Activated CD4-positive, alpha-beta memory T cell treated with anti-CD3 and anti-CD28 coated beads for 36 hours (primary cell): ENCODE measurements at places on chromosomes 12 and 14.
A peak's percentile ranks its signal among the peaks of the same experiment; 100 is the strongest.

DNA sequence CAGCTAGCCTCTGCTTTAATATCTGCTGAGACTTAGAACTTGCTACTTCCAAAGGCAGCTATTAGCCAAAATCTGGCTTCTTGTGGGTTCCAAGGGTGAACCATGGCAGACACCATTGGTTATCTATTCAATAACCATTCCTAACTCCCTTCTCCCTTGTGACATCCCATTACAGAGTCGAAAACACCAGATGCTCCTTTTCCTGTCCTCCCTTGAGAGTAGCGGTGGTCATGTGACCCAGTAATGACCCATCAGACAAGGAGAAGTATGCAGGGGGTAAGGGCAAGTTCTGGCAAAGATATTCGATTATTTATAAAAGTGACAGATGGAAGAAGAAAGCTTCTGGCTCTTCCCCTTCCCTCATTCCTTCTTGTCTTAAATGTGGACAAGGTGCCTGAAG, 20.1 kb downstream of the TGFB3 start:
- DNase-seq, result no peak

- DNase-seq, result peak; percentile 80
These were observed 56.5 kb downstream of the HCAR2 start for GRCh38 chr12:122646517-122647217.

DNA sequence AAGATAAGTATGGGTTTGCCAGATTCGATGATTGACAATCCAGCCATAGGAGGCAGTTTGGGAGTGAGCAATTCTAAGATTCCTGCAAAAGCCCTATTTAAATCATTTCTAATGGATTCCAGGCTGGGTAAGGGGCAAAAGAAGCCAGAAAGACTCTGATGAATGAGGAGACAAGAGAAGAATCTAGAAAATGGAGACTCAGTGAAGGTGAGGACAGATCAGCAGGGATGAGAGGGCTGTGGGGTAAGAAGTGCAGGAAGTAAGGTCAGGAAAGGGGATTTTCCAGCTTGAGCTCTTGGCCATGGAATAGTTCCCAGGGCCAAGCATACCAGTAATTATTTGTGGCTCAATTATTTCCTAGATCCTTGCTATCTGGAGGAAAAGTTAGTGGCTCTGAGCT, 87.3 kb downstream of the TMX1 start:
- DNase-seq, result no peak

GRCh38 chr14:23005451-23006187, 4.3 kb downstream of the C14orf93 start:
- no peak for DNase-seq

DNA sequence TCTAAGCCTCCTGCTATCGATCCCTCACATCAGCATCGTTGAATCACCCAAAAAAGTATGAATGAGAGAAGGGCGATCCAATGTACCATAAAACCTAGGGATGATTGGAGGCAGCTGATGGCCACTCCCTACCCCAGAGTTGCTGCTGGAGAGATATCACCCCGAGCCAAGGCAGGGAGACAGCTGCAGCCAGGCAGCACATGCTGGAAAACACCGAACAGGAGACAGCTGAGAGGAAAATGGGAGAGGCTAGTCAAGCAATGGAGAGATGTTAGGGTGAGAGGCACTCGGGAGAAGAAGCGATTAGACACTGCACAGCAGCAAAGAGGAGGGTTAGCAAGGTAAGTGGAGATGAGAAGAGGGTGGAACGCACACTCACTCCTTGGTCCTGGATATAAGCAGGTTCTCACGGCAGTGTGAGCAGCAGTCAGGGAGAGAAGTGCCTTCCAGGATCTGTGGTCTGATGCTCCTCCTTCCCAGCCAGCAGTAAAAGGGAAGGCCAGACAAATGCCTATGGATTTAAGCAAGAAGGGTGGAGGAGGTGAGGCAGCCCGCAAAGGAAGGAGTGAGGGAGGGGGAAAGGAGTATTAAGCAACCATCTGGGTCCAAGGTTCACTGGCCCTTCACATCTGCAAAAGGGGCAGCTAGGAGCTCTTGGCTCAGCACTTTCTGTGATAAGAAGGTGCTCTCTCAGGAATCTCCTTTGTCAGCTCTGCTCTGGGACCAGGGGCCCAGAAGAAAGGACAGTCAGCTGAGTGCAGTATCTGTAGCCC, at the start of gene SLC7A7:
TSS of gene SLC7A7 (minus strand) at position 495 of the 773 bp plus-strand sequence. CDS start 2,037 bp downstream, outside the sequence.
- DNase-seq, result no peak

DNA sequence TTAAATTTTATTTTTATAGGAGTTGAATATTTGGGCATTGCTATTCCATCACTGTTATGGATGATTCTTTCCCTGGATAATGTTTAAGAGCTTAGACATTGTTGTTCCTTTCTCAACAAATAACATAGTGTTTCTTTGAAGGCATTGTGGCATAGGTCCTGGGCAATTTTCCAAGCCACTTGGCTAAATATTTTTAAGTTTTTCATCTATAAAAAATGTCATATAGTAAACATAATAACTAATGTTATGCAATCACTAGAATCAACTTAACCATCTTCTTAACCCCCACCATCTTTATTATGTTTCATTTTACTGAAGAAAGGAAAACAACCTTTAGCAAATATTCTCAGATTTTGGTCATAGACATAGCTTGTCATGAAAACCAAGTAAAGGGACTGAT, 600.6 kb upstream of the LMO3 start:
- DNase-seq, result no peak

- no peak for DNase-seq
These were observed 95.8 kb upstream of the ATXN7L3B start for GRCh38 chr12:74441872-74442271.
